ENCODE measurements at places on chromosomes 3 and 15.

GRCh38 chr3:700514-700913 is 392.3 kb upstream of the CNTN6 start:
- no peak for DNase-seq

DNA sequence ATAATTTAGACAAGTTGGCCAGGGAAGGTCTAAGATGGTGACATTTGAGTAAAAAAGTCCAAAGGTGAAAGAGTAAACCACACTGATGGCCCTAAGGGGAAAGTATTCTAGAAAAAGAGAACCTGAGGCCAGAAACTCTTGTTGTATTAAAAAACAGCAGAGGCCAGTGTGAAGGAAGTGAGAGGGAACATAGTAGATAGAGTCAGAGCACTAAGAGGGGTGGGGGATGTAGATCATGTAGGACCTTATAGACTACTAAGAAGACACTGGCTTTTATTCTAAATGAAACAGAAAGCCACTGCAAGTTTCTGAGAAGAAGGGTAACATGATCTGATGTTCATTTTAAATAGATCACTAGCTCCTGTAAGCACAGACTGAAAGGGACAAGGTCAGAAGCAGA is 14.5 kb downstream of the POLQ start:
- no peak for DNase-seq

- DNase-seq: no peak
Observed at GRCh38 chr3:31027191-31027761, 132.8 kb upstream of the GADL1 start.

DNA sequence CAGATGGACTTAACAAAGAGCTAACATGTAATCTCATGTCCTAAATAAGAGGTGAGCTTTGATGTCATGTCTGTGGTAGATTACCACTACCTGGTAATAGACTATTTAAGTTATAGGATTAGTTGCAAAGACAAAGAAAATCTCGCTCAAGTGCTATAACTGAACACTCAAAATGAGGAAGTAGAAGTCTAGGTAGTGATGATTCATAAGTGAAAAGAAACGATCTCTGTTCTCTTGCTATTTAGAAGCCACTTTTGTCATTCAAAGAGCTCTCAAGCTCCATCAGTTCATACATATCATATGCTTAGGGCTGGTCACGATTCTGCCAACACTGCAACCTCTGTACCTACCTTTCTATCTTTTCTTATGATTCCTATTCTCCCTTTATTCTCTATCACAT is 110.9 kb downstream of the EDEM1 start:
- DNase-seq: no peak

GRCh38 chr3:103991-104390 is 92.6 kb upstream of the CHL1 start:
- DNase-seq: no peak

DNA sequence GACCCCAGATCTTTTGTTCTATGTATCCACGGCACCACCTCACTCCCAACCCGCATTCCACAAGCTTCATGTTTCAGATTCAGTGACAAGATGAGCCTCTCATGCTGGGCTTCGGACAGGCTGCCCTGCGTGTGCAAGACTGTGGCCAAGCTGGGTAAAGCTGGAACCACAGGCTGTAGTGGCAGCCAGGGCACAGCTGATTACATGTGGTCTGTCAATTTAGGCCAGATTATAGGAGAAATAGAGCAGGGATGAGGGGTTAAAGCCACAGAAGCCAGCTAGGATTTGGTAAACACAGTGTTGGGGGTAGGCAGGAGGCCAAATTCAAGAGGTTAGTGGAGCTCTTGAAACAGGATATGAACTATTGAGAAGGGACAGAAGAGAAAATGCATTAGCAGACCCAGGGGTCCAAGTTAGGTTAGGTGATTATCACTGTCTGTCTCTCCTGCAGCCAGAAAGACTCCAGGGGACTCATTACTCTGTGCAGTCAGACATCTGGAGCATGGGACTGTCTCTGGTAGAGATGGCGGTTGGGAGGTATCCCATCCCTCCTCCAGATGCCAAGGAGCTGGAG is 12.9 kb downstream of the SNAPC5 start:
- no peak for DNase-seq

- no peak for DNase-seq
Observed at GRCh38 chr3:64638981-64639481, 48.8 kb downstream of the ADAMTS9 start.

DNA sequence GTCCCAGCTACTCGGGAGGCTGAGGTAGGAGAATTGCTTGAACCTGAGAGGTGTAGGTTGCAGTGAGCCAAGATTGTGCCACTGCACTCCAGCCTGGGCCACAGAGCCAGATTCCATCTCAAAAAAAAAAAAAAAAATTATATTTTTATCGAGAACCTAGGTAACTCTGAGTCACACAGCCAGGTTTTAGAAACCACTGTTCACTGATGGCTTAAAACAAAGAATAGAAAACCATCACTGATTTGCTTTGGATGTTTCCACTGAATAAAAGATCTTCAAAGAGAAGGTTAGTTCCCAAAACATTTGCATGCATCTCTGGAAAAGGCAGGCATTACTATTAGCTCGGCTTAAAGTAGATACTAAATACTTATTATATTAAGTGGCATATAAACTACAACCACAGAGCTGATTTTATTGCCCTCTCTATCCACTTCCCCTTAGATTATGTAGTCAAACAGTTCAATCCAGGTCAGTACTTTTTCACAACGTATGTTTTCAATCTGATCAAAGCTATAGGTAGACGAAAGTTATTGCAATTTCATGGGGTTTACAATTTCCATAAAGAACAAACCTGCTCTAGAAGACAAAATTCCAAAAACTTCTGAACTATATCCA is 1.4 kb downstream of the B4GALT4 start:
- no peak for DNase-seq

DNA sequence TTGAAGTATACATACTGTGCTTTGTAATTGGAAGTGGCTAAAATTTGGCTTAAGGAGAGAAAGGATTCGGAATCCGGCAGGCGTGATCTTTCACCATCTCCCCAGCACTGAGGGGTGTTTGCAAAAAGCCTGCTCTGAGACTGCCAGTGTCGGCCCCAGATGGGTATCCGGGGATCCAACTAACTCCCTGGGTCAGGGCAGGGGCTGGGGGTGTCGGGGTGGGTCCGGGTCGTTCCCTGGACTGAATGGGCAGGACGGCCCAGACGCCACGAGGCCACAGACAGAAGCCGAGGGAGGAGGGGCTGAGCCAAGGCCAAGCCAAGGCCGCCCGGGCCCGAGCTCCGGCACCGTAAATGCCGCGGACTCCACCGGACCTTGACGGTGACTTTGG is 349 bp downstream of the PPIB start:
- no peak for DNase-seq

DNA sequence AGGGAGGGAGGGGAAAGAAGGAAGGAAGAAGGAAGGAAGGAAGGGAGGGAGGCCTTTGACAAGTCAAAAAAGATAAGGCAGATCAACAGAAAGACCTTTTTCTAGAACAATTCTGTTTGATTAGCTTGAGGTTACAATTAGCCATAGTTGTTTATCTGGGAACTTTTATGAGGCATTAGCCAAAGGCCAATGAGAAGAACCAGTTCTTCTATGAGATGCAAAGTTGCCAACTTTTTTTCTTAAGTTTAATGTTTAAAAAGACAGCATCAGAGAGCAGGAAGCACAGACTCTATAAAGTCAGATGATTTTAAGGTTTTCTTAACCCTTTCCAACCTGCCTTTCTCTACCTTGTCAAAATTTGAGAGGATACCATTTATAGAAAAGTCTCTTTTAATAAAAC is 301.3 kb upstream of the NR2F2 start:
- DNase-seq: no peak

DNA sequence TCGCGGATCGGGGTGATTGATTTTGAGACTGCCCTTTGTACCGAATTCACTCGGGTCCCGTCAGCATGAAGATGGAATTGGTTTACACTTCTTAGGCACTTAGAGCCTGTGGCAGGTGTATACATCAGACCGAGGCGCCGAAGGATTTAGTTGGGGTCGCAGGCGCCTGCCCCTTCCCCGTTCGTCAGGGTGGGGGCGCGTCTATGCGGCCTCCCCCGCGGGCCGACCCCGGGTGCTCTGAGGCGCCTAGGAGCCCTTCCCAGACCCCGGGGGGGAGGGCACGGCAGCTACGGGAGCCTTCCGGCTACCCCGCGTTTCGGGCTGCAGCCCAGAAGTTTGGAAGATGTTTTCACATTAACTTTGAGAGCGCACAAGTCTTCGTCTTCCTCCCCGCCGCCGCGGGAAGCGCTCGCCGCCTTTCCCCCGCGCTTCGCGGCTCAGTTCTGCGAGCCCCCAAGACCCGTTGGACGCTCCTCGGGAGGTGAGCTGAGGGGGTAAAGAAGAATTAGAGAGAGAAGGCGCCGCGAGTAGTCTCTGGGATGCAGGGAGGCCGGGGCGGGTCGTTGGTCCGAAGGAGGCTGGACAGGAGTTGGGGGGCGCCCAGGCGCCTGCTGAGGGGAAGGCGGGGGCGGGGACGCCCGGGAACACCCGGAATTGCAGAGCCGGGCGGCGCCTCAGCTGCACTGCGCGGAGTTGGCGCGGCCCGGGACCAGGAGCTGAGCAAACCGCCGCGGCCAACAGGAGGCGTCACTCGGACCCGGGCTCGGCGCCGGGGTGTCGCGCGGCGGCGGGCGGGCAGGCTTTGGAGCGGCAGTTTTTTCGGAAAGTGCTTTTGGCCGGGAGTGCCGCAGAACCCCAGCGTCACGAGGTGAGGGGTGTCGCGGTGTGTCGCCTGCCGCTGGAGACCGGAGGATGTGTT is 780 bp downstream of the TIPARP start:
- peak; percentile 58 for DNase-seq

DNA sequence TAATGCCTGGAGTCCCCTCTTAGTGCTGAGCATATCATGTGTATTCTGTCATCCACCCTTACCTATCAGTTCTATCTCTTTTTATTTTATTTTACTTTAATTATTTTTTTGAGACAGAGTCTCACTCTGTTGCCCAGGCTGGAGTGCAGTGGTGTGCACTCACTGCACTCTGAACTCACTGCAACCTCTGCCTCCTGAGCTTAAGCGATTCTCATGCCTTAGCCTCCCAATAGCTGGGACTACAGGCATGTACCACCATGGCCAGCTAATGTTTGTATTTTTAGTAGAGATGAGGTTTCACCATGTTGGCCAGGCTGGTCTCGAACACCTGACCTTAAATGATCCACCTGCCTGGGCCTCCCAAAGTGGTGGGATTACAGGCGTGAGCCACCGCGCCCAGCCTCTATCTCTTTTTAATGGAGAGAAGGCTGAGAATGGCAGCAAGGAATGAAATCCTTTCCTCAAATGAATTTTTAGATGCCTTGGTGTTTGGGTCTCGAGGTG is 11.4 kb downstream of the SACM1L start:
- no peak for DNase-seq

GRCh38 chr3:128999102-128999501 is 2.0 kb upstream of the EFCC1 start:
- DNase-seq: peak; percentile 29

DNA sequence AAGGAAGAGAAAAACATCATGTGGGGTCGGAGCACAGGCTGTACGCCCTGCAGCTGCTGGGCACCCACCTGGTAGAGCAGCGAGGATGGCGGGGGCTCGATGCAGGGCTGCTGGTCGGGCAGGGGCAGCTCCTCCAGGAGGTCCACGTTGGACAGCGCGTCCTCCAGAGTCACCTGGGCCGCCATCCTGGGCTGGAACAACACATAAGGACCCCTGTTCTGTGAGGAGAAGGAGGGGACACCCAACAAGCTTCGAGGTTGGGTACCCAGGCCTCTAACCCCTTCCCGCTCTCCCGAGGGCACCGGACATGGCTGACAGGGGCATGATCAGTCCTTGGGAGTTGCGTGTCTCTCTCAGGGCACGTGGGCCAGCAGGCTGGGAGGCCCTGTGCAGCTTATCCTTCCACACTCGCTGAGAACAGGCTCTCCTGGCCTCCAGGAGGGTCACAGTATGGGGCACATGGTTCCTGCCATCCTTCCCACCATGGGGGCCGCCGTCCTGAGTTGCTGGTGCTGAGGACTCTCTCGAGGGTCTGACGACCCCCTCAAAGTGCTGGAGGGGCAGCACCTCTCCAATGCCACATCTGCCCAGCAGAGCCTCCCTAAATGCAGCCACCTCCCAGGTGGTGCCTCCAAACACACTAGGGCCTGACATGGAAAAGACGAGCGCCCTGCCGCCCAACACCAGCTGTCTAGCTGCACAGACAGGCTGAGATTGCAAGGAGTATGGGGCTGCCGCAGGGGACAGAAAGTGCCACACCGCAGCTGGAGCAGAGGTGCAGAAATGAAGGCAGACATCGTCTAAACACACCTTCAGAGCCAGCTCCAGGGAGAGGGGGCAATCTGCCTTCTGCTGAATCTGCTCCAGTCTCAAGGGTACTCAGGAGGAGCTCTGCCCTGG is 32.8 kb downstream of the CYFIP1 start:
- DNase-seq: no peak

GRCh38 chr3:191415566-191415965 is 45.4 kb upstream of the PYDC2 start:
- DNase-seq: no peak

DNA sequence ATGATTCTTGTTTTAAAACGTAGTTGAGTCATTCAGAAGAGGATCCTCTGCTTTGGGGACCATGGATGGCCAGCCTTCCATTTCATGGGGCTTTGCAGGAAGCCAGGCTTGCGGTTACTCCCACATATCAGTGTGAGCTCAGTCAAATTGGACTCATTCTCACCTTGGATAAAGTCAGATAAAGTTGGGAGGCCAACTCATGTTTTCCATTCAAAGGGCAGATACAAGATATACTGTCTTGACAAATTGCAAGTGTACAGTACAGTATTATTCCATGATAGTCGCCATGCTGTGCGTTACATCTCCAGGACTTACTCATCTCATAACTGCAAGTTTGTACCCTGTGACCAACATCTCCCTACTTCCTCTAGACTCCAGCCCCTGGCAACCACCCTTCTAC is 25.5 kb upstream of the B3GNT5 start:
- no peak for DNase-seq

DNA sequence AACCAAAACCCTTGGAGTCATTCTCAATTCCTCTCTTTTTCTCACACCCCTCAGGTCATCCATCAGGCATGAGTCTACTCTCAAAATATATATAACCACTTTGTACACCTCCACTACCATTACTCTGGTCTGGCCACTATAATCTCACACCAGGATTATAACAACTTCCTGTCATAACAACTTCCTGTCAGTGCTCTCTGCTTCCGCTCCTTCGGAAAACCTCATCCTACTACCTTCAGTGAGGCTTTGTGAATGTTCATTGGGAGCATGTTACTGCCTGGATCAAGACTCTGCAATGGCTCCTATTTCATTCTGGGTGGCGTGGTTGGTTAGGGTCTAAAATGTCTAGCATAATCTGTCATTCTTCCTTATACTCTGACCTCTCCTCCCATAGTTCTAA is 447.4 kb downstream of the MAGI1 start:
- no peak for DNase-seq

GRCh38 chr15:97745481-97746071 is 214.9 kb upstream of the ARRDC4 start:
- peak; percentile 29 for DNase-seq

DNA sequence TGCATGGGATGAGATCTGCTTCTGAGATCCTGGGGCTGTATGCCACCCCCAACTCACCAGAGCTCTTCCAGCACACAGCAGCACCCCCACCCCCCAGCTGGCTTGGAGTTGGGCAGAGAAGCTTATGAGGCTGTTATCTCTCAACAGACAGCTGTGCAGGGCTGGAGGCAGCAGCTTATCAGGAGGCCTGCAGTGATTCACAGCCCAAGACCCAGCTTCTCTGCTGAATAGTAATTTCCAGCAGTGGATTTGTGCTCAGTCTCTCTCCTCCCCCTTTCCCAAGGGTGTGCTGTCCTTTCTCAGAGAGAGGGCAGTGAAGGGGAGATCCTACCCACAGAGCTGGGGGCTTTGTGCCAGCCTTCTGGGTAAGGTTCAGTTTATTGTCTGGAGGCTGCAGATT is 2.1 kb downstream of the RPP25 start:
- DNase-seq: no peak
